ENCODE measurements at places on chromosomes 16 and 17.

DNA sequence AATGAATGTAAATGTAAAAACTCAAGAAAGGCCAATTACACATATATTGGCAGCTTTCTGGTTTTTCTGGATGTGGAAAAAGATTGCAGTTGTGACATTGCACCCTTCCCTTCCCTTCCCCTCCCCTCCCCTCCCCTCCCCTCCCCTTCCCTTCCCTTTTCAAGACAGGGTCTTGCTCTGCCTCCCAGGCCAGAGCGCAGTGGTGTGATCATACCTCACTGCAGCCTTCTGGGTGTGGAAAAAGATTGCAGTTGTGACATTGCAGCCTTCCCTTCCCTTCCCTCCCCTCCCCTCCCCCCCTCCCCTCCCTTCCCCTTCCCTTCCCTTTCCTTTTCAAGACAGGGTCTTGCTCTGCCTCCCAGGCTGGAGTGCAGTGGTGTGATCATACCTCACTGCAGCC is 41.7 kb downstream of the PIK3R5 start:
- DNase-seq = no peak

- no peak for DNase-seq
Observed at GRCh38 chr16:16045879-16046278, 96.5 kb downstream of the ABCC1 start.

- DNase-seq = peak; percentile 75
Observed at GRCh38 chr17:56715613-56716357, 117.9 kb downstream of the C17orf67 start.

DNA sequence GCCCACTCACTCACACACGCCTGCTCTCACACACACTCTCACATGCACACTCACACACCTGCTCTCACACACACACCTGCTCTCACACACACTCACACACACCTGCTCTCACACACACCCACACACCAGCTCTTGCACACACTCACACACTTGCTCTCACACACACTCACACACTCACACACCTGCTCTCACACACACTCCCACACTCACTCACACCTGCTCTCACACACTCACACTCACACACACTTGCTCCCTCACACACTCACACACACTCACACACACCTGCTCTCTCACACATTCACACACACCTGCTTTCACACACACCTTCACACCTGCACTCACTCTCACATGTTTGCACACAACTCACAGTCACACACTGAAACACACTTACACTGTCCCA is 4.0 kb downstream of the CD300H start:
- no peak for DNase-seq

DNA sequence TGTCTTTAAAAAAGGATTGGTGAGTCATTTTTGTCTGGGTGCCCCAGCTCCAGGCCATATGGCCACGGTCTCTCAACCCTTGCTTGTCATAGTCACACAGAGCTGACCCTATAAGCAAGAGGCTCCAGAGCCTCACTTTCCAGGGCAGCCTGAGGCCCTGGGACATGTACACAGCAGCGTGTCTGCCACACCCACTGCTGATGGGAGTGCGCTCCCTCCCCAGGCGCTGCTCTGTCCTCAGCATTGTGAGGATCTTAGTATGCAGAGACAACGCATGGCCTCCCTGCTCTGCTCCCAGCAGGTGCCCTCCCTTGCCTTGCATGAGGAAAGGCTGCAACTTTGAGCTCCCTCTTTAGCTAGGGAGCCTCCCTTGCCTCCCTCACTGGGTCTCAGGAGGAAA is 80.8 kb upstream of the CRHR1 start:
- DNase-seq = no peak

GRCh38 chr17:78401246-78401645 is 22.8 kb downstream of the PGS1 start:
- no peak for DNase-seq

DNA sequence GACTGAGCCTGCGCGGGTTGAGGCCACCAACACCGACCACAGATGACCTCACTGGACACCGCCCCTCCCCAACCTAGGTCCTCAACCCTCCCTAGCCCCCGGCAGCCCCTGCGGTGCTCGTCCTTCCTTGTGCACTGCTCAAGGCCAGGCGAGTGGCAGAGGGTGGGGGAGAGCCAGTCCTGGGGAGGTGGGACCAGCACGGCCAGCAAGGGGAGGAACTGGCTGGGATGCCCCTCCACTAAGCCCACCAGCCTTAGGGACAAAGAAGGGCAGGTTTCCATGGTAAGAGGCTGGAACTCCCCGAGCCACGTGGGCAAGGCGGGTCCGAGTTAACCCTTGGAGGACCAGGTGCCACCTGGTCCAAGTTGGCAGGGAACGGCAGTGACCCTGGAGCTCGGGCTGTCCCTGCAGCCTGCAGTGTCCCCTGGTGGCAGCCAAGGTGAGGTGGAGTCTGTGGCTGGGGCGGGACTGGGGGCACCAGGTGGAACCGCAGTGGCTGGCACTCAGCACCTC is 9.2 kb downstream of the FSCN2 start:
- DNase-seq = peak; percentile 44

GRCh38 chr16:489606-490005 is 37.9 kb upstream of the CAPN15 start:
- DNase-seq = no peak

GRCh38 chr17:17227608-17228520 is 9.1 kb downstream of the FLCN start:
- DNase-seq = no peak

- no peak for DNase-seq
Observed at GRCh38 chr16:92431-93339, 14.7 kb downstream of the MPG start.

DNA sequence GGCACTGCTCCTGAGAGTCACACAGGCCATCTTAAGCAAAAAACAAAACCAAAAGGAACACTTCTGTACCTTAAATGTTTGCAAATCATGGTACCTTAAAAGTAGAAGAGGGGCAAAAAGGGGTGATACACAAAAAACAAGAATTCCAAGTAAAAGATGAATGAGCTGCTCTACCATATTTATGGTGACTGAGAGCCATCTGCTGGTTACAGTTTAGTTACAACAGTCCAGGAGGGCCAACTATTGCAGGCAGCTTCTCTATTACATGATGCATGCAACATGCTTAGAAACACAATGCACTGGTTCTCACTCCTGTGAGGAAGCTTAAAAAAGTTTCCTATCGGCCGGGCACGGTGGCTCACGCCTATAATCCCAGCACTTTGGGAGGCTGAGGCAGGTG is 53.5 kb downstream of the STX8 start:
- DNase-seq = no peak

- no peak for DNase-seq
Observed at GRCh38 chr17:45265821-45266220, 3.9 kb upstream of the SPATA32 start.

DNA sequence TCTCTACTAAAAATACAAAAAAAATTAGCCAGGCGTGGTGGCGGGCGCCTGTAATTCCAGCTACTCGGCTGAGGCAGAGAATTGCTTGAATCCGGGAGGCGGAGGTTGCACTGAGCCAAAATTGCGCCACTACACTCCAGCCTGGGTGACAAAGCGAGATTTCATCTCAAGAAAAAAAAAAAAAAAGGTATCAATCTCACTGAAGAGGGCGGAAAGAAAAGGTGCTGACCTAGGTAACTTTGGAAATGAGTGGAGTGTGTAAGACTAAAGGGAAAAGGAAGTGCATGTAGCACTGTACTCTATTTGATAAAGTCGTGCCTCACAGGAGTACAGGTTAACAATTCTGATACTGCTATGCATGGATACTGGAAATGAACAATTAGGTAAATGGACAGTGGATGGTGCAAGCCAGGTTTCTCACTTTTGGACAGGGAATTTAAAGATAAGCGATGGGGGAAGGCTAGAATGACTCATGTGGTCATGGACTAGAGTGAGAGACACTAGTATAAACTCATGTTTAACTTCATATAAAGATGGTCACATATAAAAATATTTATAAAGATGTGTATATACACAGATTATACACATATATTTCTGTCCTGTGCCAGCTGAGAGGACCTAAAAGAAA is 142.9 kb downstream of the CDK5R1 start:
- DNase-seq = no peak

- DNase-seq = peak; percentile 76
Observed at GRCh38 chr17:49218941-49219913, 8.7 kb downstream of the ABI3 start.
